ENCODE measurements at places on chromosomes 7 and 10. TPM values are rescaled to one million over a fixed set of nuclear protein-coding genes. Genes with fewer than 3 reads are reported as not detected.

- peak; percentile 79 for DNase-seq
These were observed 54.7 kb downstream of the RBM20 start for GRCh38 chr10:110698782-110699201.

RAPGEF5 gene
- 10.3 TPM for total RNA-seq

GRCh38 chr7:47371733-47372368 lies 210.1 kb downstream of the TNS3 start:
- peak; percentile 88 for DNase-seq

- DNase-seq, result no peak
These were observed 99.9 kb upstream of the AKR1E2 start for GRCh38 chr10:4725917-4726606.

GRCh38 chr10:60286559-60286958 lies 103.1 kb downstream of the ANK3 start:
- DNase-seq, result no peak

DNA sequence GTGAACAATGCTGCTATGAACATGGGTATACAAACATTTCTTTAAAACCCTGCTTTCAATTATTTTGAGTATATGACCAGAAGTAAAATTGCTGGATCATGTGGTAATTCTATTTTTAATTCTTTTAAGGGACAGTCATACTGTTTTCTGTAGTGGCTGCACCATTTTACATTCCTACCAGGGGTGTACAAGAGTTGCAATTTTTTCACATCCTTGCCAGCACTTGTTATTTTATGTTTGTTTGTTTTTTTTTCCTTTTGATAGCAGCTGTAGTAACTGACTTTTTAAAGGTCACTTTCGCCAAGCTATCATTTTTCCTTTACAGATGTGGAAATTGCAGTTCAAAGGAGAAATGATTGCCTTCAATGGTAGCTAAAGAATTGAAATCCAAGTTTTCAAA lies 99.5 kb downstream of the GPR85 start:
- no peak for DNase-seq

SCIN gene
- total RNA-seq, result 0.95 TPM

DGKB gene
- 11.3 TPM for total RNA-seq

GRCh38 chr10:98431016-98431415 lies 15.7 kb downstream of the HPS1 start:
- DNase-seq, result no peak

DNA sequence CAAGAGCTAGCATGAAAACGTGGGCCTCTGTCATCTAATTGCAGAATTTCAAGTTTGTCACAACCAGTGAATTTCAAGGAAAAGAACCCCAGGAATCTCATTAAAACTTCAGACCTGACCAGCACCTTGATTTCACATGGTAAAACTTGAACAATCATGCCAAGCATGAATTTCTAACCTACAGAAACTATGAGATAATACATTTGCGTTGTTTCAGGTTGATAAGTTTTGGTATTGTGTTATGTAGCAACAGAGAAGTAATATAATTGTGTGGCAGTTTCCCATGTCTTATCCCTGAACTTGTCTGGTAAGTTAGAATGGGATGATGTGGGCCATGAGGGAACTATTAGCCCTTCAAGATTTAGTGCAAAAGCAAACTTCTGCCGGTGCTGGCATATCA lies 530.1 kb downstream of the ANKRD7 start:
- no peak for DNase-seq

GRCh38 chr7:115306586-115306985 lies 384.7 kb downstream of the MDFIC start:
- no peak for DNase-seq

DNA sequence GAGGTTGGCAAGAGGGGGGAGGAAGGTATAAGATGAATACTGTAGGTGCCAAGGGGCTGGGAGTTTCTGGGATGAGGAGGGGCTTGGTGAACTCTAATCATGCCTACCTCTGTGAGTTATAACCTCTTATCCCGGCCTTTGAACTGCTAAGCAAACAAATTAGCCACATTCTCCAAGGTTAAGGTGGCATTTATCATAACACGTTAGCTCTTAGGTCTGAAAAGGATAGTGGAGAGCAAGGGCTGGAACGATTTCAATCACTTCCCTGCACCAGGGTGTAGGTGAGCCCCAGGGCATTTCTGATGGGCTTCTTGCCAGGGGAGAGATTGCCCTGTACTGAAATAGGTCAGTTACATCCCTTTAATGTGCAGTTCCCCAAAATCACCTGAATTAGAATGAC lies 28.6 kb upstream of the DMBT1 start:
- no peak for DNase-seq

DNA sequence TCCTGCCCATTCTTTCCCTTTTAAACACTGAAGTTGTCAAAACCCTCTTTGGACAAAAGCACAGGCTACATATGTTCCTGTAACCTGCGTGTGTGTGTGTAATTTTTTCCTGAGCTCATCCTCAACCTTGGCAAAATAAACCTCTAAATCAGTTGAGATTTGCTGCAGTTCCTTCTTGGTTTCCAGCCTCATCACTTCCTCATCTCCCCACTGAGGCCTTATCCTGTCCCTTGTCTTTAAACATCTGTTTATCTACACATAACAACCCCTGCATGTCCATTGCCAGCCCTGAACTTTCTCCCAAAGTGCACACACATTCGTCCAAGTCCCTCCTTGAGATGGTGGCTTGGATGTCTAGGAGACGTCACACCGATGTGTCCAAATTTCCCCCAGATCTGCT lies 35.5 kb downstream of the LYZL2 start:
- no peak for DNase-seq

GRCh38 chr10:62457598-62457997 lies 83.4 kb downstream of the ZNF365 start:
- no peak for DNase-seq

MALSU1 gene
- total RNA-seq, result 38.5 TPM

DNA sequence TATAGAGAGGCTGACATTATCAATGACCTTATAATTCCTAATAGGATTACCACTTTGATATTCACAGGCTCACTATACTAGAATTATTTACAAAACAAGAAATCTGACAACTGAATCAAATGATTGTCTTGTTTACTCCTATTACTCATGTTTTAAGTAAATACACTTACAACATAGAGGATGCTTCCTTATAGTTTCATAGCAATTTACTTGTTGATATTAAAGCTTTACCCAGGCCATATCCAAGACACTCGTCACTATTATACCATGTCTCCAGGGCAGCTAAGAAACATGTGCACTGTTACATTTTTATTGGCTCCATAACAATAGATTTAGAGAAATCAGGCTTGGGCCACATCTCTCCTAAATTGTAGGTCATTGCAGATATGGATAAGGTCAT lies 276.9 kb downstream of the HGF start:
- no peak for DNase-seq

- no peak for DNase-seq
These were observed 32.9 kb upstream of the SLF2 start for GRCh38 chr10:100879741-100880360.

GRCh38 chr10:110446954-110447608 lies 50.6 kb upstream of the DUSP5 start:
- DNase-seq, result peak; percentile 48

DNA sequence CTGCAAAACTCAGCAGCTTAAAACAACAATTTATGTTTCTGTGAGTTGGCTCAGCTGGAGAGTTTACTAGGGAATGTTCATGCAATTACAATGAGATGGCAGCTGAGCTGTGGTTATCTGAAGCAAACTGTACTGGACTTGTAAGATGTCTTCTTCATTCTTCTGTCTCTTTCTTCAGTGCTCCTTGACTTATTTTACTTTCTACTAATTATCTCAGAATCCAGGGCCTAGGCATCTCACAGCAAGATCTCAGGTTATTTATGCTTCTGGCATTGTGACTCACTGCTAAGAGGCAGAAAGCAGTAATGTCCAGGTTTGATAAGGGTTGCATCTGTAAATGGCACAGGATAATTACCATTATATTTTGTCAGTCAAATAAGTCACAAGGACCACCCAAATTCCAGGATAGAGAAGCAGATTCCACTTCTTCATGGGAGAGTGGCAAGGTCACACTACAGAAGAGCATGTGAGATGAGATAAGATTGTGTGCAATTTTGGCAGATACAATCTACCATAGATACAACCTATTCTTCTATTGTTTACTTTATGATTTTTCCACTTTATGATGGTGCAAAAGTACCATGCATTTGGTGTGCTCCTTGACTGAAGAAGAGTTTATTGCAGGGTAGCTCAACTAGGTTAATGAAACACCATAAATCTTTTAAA lies 16.8 kb downstream of the VIM start:
- no peak for DNase-seq

ANXA8 gene
- 0.36 TPM for total RNA-seq

DNA sequence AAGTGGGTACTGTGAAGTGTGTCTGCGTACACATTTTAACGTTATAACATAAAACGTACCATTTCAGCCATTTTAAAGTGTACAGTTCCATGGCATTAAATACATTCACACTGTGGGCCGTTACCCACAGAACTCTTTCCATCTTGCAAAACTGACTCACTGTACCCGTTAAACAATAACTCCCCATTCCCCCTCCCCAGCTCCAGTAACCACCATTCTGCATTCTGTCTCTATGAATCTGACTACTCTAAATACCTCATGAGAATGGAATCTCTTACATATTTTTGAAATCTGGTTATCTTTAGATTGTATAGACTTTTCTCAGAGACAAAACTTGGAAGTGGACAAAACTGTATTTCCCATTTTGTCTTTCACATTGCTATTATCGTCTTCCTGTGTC lies 9.3 kb downstream of the ARL3 start:
- DNase-seq, result no peak

DNA sequence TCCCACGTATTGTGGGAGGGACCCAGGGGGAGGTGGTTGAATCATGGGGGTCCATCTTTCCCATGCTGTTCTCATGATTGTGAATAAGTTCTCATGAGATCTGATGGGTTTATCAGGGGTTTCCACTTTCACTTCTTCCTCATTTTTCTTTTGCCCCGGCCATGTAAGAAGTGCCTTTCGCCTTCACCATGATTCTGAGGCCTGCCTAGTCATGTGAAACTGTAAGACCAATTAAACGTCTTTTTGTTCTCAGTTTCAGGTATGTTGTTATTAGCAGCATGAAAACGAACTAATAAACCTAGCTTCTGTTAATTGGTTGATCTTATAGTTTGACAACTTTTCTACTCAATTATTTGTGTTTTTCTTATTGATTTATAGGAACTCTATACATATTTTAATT lies 206.3 kb downstream of the NXPH1 start:
- DNase-seq, result no peak

GRCh38 chr7:111561654-111561903 lies 713 bp downstream of the IMMP2L start:
- no peak for DNase-seq

GRCh38 chr7:133561396-133561795 lies 308.5 kb downstream of the EXOC4 start:
- DNase-seq, result no peak

- no peak for DNase-seq
These were observed 186.1 kb downstream of the MLLT10 start for GRCh38 chr10:21720090-21720489.

CRYGN gene
- total RNA-seq, result not detected

GRCh38 chr10:101014230-101014884 lies 14.7 kb downstream of the LZTS2 start:
- peak; percentile 90 for DNase-seq

SYPL1 gene
- 99.5 TPM for total RNA-seq

GRCh38 chr7:91080351-91080750 lies 183.9 kb upstream of the FZD1 start:
- no peak for DNase-seq

EEPD1 gene
- 18.1 TPM for total RNA-seq

DNA sequence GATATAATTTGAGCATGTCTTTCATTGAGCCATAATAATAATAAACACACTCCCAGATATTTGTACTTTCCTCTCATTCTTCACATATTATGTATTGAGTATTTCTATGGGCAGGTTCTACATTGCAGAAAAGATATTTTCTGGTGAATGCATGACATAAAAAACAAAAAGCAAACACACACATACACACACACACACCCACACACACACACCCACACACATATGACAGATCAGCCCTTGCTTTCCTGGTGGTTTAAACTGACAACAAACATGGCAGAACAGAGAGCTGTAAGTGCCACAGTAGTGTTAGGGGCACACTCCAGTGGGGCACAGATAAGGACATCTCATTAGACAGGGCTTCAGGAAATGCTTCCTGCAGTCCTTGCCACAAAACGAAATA lies 123.3 kb upstream of the LSM8 start:
- DNase-seq, result no peak

GRCh38 chr10:81575036-81575435 lies 300.0 kb upstream of the NRG3 start:
- no peak for DNase-seq

GRCh38 chr10:128697437-128697836 lies 571.2 kb upstream of the MKI67 start:
- DNase-seq, result no peak

EEF1AKMT2 gene
- 14.4 TPM for total RNA-seq

DNA sequence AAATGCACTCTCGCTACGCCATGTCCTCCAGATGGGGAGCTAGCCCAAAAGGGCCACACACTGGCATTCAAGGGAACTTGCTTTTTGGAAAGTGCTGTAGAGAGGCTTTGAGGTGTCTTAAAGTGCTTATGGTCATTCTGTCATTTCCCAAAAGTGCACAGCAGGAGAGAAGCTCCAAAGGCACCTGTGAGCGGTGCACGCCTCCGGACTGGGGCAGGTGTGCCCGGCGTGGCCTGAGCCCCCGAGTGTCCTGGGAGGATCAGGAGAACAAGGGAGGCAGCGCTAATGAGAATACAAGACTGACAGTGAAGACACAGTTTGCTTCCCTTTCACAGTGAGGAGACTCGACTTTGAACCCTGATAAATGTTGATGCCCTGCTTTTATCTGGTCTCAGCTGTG lies 419.0 kb upstream of the MKI67 start:
- DNase-seq, result no peak

DNA sequence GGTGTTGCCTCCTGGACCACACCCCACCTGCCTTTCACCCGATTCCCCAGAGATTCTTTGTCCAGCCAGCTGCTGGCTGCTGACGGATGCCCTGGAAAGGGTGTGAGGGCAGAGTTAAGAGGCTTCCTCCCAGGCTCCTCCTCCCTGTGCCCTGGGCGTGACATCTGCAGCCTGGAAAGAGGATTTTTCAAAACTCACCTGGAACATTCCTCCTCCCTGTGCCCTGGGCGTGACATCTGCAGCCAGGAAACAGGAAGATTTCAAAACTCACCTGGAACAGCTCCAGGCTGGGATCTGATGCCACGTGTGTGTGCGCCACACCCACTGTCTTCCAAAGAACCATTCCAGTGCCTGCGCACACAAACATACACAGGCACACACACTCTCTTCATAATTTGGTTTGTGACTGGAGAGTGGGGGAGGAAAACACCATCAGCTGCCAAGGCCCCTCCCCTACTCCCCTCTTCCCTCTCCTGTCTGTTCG lies 5.2 kb downstream of the MARVELD1 start:
- peak; percentile 83 for DNase-seq

HDAC9 gene
- total RNA-seq, result 32.3 TPM

NAT16 gene
- not detected for total RNA-seq

ST8SIA6 gene
- 0.66 TPM for total RNA-seq

- DNase-seq, result no peak
These were observed 305.8 kb upstream of the IGFBP3 start for GRCh38 chr7:46226860-46227259.

Measured in sigmoid colon (tissue), 7 donors.